ENCODE measurements at places on chromosomes 3 and 15.

GRCh38 chr3:152172460-152172859 is 96.3 kb upstream of the MBNL1 start:
- no peak for DNase-seq

DNA sequence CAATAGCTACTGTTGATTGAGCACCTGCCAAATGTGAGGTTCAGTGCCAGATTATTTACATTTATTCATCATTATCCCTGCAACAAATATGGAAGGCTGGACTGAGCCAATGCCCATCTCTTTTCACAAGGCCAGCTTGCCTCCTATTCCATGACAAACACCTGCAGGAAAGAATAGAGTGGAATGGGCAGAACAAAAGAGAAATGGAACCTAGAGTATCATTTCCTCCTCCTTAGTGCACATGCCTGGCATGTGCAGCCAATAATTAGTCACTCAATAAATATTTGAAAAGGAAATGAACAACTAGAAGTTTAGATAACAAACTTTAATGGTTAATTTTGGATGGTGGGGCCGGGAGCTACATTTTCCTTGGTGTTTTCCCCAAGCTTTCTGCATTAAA is 61.4 kb upstream of the MYRIP start:
- no peak for DNase-seq

DNA sequence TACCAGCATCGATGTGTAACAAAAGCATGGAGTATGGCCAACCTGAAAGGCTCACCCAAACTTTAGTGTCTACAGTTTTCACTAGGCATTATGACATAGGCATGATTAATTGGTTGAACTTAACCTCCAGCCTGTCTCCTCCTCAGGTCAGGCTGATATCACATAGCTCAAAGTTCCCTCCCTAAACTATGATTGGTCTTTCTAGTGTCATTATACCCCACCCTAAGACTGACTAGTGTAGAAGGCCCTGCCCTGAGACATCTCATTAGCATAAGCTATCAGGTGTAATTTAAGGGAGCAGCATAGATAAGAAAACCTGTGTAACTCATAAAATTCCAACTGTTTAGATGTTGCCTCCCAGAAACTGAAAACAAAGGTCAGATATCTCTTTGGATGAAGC is 195.2 kb downstream of the ALCAM start:
- DNase-seq = no peak

DNA sequence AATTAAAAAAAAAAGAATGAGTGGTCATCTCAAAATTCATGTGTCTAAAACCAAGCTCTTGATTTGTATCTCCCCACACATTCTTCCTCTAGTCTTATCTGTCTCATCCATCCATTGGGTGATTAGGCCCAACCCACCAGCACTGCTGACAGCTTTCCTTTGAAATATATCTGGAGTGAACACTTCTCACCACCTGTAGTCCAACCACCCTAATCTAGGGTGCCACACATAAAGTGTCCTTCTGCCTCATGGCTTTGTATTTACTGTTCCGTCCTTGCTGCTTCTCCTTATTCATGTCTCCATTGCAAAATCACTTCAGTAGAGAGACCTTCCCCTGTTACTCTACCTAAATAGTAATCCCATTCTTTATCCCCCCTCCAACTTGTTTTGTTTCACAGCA is 82.4 kb upstream of the PTX3 start:
- DNase-seq = no peak

GRCh38 chr3:186746008-186746407 is 28.8 kb downstream of the KNG1 start:
- no peak for DNase-seq

DNA sequence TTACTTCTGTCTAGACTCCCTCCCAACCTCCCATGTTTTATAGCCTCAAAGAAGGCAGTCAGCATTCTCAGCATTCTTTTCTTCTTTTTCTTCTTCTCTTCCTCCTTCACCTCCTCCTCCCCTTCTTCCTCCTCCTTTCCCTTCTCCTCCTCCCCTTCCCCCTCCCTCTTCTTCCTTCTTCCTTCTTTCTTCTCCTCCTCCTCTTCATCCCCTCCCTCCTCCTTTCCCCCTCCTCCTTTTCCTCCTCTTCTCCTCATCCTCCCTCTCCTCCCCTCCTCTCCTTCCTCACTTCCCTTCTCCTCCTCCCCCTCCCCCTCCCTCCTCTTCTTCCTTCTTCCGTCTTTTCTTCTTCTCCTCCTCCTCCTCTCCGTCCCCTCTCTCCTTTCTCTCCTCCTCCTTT is 3.6 kb upstream of the LPCAT4 start:
- no peak for DNase-seq

DNA sequence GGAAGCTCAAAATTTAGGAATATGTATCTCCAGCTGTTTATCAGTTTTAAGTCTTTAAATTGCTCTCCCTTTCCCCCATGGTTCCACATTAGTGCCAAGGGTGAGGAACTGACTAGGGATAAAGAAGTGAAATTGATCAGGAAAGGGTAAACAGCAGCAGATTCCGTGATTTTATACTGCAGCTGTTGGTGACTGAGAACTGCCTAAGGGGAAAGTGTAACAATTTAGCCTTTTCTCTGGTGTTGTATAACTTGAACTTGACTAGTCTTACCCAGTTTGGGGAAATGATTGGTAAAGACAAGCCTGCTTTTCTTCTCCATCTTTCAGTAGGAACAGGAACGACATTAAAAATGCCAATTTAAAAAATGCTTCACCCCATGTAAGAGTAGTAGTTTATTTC is 5.0 kb downstream of the SPRED1 start:
- no peak for DNase-seq

DNA sequence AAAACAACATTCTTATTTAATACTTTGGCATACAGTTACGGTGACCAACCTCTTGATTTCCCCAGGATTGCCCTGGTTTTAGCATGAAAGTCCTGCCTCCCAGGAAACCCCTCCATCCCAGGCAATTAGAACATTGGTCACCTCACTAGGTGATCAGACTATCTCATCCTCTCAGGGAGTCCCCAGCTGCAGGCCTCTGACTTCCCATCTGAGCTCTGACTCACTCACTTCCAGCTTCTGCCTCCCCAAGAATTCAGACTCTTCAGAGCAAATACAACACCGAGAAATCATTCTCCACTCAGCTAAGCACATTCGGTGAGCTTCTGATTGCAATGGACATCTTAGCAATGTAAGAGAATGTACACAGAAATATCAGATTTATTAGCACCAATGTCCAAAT is 92.4 kb upstream of the HES1 start:
- no peak for DNase-seq

DNA sequence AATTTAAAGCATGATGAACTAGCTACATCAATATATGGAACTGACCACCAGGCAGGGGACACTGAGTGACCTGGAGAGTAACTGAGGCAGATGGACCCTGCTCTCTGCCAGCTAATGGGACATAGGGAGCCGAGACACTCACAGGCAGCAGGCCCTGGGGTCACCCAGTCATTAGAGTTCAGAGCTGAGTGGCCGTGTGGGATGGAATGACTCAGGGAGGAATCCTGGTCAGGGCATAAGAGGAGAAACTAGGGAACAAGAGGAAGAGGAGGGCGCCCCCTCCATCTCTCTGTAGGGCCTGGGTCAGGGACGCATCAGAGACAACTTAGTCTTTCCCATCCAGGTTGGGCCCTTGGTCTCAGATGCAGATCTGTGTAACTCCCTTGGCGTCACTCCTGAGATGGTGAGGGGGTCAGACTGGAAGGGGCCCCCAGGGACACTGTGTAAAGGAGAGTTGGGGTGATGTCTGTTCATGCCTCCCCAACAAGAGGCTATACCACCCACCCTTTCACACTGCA is 39.8 kb downstream of the CCDC12 start:
- DNase-seq = no peak

DNA sequence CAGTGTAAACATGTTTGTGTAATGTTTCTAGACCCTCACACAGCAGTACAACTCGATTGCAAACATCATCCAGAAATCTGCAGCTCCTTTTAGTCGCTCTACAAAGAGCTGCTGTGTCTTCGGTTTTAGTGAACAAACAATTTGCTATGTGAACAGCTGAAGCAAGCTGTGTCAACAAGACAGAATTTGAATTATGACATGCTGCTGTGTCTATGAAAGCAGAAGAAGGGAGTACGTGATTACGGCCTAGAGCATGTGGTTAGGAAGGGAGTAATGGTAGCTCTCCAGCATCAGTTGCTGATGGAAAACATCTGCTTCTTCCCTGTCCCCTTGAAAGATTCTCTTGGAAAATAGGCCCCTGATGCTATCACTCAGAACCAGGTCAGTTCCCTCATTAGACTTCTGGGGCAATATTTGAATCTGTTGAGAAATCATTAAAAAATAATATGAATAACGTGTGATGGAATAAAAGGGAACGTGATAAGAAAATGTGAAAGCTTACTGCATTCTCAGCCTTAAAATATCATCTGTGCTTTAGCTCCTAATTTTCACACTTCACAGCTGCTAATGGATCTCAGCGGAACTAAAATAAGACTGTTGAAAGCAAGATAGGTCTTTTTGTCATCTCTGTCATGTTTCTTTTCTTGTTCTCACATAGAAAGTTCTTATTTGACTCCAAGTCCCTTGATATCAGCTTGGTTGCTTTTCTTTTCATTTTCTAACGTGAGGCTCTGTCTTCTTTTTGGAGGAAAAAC is 891.5 kb downstream of the ROBO2 start:
- no peak for DNase-seq

- no peak for DNase-seq
Measured at GRCh38 chr3:25297667-25298585, 130.1 kb upstream of the RARB start.

GRCh38 chr3:127997016-127997415 is 55.2 kb upstream of the SEC61A1 start:
- no peak for DNase-seq

- DNase-seq = no peak
Measured at GRCh38 chr3:9884555-9885165, 4.6 kb upstream of the CIDEC start.

- no peak for DNase-seq
Measured at GRCh38 chr3:48595526-48596121, 495 bp upstream of the COL7A1 start.

DNA sequence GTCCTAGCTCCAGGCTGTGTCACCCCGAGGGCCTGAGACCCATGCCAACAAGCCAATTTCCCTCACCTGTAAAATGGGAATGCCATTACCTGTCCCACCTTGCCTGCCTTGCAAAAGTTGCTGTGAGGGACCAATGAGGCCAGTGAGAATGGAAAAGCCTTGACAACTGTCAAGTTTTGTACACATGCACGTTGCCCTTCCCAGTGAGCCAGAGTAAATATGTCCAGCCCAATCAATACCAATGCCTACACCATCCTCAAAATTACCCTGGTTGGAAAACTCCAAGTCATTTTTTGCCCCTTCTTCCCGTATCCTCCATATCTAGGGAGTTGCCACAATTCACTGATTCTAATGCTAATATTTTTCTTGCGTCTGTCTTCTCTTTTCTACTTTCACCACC is 73.5 kb upstream of the RASGRF1 start:
- no peak for DNase-seq

- DNase-seq = no peak
Measured at GRCh38 chr3:89058371-89058770, 49.0 kb upstream of the EPHA3 start.

GRCh38 chr3:55959471-55960080 is 472.5 kb upstream of the WNT5A start:
- DNase-seq = no peak

- no peak for DNase-seq
Measured at GRCh38 chr15:96774216-96774615, 443.7 kb downstream of the NR2F2 start.

DNA sequence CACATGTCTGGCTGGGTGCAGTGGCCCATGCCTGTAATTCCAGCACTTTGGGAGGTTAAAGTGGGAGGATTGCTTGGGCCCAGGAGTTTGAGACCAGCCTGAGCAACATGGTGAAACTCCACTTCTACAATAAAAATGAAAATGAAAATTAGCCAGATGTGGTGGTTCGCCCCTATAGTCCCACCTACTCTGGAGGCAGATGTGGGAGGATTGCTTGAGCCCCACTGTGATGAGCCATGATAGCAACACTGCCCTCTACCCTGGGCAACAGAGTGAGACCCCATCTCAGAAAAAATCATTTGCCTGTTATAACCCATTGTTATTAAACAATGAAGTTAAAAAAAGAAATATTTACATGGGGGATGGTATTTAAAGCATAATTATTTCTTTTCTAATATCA is 240.1 kb upstream of the ZPLD1 start:
- DNase-seq = no peak

DNA sequence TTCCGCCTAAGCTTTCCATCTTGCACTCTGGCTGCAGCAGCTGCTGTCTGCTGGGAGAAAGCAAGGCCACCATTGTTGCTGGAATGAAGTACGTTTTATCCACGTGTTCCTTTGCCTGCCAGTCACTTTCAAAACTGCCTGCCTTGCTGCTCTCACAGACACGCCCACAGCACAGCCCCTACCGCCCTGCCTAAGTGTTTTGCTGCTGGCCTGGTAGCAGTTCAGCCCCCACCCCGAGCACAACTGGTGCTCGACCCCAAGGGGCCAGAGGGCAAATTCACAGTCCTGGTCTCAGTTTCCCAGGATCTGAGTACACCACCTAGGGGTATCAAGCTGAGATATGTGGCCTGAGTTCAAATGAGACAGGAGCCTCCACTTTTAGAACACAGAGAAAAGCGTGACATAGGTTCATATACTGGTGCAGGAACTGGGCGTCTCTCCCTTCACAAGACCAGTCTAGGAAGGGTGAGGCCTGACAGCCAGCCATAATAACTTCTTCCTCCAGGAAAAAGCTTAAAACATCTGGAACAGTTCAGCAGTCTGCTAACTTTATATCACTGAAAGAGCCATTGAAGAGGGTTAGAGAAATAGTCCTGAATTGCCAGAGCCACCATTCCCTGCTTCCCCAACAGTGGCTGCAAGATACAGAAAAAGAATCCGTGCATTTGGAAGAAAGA is 1012.3 kb downstream of the ZPLD1 start:
- DNase-seq = no peak

GRCh38 chr3:162138509-162138908 is 641.9 kb downstream of the OTOL1 start:
- DNase-seq = no peak

- no peak for DNase-seq
Measured at GRCh38 chr3:145903472-145904013, 257.4 kb downstream of the PLOD2 start.

GRCh38 chr3:30672287-30672735 is 65.9 kb downstream of the TGFBR2 start:
- DNase-seq = no peak

GRCh38 chr3:179528772-179529171 is 34.0 kb upstream of the ACTL6A start:
- no peak for DNase-seq

DNA sequence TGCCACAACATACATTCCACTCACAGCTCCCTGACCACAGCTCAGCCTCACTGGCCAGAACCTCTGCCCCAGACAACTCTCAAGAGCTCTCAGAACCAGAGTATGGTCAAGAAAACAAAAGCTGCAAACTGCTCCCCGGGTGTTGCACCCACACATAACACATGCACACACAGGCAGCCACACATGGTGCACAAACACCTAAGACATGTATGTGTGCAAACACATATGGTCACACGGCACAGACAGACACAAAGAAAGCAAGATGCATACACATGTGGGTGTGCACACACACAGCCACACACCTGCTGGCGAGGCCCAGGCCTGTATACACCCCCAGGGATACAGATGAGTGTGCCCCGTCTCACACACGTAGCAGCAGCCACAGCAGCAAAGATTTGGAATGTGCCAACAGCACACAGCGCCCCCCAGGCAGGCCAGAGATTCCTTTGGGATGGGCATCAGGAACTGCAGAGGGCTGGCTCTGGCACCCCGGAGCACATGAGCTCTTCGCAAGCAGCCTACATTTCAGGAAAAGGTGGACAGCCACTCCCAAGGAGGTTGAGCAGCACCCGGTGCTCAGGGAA is 6.6 kb downstream of the KLF15 start:
- no peak for DNase-seq

GRCh38 chr3:107816107-107816506 is 274.7 kb downstream of the CD47 start:
- DNase-seq = no peak

- DNase-seq = no peak
Measured at GRCh38 chr3:180011927-180012326, 24.8 kb downstream of the PEX5L start.

Data from CD4-positive, alpha-beta T cell treated with Interleukin-21 for 1 hour (primary cell).